T follicular helper cell (primary cell): ENCODE measurements at places on chromosomes 16 and 17.

DNA sequence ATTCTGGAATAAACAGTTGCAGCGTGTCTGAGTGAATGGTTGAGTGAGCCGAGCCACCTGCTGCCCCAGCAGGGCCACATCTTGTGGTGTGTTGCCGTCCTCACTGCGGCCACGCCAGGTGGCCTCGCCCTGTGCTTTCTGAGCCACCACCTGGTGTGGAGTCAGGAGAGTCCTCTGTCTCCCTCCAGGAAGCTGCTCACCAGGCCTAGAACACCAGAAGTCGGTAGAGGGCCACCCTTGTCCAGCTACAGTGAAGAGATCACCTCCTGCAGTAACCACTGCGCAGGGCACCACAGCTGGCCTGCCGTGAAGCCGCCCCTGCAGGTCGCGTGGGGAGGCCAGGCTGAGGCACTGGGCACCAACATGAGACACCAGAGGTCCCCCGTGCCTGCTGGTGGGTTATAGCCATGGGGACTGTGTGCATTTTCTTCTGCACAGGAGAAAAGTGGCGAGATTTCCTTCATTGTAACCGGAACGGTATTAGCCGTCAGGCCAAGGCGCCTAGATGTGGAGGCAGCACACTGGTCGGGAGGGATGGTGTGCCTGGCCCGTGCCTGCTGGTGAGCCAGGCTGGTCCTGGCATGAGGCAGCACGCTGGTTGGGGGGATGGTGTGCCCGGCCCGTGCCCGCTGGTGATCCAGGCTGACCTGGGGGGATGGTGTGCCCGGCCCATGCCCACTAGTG lies 28.9 kb upstream of the FOXK2 start:
- no peak for DNase-seq

DNA sequence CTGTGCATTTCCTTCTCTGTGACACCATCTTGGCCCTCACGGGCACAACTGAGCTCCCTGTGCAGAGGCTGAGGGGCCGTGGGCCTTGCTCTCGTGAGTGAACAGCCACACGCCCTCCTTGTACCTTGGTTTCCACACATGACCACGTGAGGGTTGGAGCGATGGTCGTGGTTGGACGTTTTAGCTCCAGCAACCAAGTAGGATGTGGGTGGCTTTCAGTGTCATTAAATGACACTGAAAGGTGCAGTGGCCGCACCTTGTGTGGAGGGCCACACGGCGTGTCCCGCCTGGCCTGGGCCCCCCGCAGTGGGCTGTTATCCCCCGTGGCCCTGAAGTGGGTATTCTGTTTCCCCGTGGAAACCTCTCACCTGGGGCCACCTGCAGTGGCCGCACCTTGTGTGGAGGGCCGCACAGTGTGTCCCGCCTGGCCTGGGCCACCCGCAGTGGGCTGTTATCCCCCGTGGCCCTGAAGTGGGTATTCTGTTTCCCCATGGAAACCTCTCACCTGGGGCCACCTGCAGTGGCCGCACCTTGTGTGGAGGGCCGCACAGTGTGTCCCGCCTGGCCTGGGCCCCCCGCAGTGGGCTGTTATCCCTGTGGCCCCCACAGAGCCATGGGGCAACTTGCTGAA lies 28.2 kb downstream of the ACSF3 start:
- no peak for DNase-seq

GRCh38 chr17:44549686-44550085 lies 7.6 kb upstream of the FZD2 start:
- no peak for DNase-seq

- no peak for DNase-seq
Observed at GRCh38 chr17:65813306-65813705, 251.9 kb upstream of the AXIN2 start.

GRCh38 chr17:48915459-48916282 lies 7.5 kb downstream of the UBE2Z start:
- no peak for DNase-seq

DNA sequence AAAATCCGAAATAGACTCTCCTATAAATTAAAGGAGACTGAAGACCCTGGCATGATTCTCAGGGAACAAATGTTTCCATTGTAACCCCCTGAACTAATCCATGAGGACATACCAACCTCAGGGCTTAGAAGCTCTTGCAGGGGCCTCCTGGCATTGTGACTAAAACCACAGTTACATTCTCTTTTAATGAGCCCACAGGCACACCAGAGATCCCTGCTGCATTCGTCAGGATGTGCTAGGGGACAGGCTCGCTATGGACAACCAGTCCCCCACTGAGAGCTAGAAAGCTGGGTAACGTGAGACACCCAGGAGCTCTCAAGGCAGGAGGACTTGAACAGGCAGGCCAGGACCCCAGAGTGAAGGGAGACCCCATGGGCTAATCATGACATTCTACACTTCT lies 140.6 kb upstream of the TNRC6C start:
- DNase-seq, result no peak
